ENCODE measurements at places on chromosomes 6 and 20.

DNA sequence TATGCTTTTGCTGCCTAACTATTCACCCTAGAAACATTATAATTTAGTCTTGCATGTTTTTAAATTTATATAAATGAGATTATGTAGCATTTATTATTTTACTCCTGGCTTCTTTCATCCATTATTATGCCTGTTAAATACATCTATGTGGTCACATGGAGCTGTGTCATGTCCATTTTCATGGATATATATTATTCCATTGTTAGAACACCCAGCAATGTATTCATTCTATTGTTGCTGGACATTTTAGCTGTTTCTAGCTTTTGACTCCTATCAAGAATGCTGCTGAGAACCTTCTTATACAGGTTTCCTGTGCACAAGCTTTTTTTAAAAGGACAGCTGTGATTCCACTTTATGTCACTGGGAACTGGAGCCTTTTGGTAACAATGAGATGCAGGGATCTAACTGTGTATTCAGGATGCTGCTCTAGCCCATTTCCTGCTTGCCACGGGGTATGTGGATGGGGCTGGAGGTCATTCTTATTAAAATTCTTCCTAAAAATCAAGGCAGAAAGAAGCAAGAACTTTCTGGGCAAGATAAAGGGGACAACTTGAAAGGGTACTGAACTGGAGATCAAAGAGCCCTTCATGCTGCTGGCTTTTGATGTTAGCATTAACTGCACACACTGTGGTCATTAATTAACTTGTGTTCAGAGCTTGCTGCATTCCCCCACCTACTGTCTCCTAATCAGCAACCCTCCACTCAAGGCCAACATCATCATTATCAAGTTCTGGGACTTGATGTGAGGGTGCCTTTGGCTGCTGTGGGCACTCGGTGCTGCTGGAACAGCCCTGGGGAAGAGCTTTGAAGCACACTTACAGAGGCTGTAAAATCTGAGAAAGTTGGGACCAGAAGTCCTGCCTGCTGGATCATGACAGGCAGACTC lies 96.6 kb upstream of the AKIRIN2 start:
- DNase-seq, result no peak

GRCh38 chr6:148177589-148178233 lies 164.9 kb upstream of the SASH1 start:
- peak; percentile 59 for DNase-seq

GRCh38 chr6:150269857-150270223 lies 99.0 kb upstream of the IYD start:
- no peak for DNase-seq

DNA sequence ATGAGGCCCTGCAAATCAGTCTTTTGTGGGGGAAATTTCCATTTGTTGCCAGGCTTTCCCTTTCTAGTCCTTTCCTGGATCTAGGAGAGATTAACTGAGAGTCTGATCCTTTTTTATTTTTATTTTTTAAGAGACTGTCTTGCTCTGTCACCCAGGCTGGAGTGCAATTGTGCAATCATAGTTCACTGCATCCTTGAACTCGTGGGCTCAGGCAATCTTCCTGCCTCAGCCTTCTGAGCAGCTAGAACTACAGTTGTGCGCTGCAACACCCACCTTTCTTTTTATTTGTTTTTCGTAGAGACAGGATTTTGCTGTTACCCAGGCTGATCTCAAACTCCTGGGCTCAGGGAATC lies 22.9 kb downstream of the OR2B2 start:
- DNase-seq, result no peak

DNA sequence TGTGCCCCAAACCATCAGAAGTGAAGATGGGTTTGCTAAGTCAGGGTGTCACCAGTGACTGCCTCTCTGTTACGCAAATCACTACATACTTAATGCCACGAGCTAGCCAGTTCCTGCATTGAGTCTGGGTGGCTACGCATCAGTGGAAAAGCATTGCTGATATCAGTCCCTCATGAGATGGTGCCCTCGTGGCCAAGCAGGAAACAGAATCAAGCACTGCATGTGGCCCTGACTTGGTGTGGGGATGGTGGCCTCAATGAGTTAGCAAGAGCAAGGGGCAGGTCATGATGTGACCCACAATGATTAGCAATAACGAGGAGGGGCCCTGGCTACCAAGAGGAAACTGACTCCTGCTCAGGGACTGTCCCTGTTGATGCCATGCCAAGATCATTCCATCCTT lies 51.6 kb upstream of the FNDC1 start:
- no peak for DNase-seq

DNA sequence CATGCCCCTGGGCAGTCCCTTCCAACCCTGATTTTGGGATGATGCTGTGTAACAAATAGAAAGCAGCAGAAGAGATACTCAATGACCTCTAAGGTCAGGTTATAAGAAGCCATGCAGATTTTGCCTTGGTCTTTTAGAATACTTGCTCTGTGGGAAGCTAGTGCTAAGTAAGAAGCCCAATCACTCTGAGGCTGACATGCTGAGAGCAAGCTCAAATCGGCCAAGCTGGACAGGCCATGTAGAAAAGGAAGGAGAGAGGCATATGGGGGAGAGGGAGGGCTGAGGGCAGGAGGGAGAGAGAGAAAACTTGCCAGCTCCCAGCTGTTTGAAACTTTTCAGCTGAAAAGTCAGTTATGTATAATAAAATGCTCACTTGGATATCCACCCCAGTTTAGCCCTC lies 1021.6 kb upstream of the MAP3K7 start:
- no peak for DNase-seq

DNA sequence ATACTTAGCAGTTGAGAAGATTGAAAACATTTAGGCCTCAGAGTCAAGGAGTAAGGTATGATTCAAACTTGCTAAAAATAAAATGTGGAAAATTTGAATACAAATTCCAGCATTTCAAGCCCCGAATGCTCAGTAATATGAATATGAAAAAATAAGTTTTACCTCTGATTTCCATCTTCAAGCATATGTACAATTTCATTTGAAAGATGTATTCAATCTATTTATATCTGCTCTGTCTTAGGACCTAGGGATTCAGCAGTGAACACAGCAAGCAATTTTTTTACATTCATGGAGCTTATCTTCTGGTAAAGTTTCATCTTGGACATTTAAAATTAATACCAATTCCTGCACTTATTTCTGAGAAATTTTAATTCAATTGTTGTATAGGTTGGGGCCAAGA lies 262.7 kb upstream of the FOXQ1 start:
- no peak for DNase-seq

DNA sequence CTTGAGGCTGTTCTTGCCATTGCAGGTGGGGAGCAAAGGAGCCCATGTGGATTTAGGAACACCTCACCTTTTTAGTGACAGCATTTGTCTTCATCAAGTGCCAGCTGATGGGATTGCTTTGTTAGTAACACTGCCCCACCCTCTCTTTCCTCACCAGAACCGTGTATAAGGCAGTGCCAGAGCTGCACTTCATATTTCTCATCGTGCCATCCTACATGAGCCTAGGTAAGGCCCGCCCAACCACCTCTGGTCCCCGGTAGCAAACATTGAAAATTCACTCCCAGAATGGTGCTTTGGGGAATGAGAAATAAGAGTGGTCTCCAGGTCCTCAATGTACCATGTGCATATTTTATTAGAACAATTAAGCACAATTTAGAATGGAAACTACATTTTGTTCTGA lies 22.7 kb downstream of the CFAP61 start:
- DNase-seq, result no peak

GRCh38 chr6:53643481-53643965 lies 22.0 kb downstream of the KLHL31 start:
- no peak for DNase-seq

DNA sequence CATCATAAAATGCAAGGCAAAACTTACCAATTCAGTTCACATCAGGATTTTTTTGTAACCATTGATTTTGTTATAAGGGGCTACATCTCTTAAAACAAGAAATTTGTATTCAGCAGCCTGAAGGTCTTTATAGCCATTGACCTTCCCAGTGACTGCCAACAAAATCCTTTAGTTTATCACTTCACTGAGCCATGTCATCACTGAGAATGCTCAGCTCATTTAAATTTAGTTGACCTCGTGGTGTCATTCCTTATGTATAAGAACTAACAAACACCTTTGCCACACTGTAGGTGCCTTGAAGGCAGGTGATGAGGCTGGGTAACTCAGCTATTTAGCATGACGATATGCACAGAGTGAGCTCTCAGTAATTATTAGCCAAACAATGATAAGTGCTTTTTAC lies 77.7 kb downstream of the GRM1 start:
- DNase-seq, result no peak

DNA sequence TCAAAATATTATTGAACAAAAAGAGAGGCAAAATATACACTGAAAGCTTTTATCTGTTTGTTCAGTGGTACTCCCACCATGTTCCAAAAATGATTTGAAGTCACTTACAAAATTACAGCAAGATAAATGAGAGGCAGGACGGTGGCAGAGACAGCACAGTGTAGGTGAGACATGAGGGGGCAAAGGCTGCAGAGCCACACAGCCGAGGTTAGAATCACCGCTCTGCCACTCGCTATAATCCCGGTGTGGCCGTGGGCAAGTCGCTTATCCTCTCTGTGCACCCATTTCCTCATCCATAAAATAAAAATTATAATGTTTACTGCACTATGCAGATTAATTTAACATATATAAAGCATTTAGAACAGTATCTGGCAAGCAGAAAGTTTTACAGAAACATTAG lies 140.1 kb upstream of the BEND6 start:
- no peak for DNase-seq

DNA sequence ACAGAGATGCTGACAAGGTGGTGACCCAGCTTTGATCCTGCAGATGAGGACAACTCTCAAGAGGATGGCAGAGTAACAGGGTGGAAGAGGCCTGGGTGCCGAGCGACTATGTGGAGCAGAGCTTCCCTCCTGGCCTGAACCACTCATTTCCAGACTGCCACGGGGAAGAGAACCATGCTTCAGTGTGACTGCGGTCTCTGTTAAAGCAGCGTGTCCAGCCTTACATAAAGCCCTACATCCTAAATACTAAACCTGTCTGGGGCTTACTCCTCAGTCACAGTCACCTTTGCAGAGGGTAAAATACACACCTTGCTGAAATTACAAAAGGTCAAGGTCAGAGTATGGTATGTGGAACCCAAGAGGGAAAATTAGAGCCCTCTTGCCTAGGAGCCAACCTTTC lies 312.9 kb downstream of the CDC5L start:
- DNase-seq, result no peak
